ENCODE measurements at places on chromosomes 6 and 20. TPM values are rescaled to one million over a fixed set of nuclear protein-coding genes. Genes with fewer than 3 reads are reported as not detected.
A peak's percentile ranks its signal among the peaks of the same experiment; 100 is the strongest.

DNA sequence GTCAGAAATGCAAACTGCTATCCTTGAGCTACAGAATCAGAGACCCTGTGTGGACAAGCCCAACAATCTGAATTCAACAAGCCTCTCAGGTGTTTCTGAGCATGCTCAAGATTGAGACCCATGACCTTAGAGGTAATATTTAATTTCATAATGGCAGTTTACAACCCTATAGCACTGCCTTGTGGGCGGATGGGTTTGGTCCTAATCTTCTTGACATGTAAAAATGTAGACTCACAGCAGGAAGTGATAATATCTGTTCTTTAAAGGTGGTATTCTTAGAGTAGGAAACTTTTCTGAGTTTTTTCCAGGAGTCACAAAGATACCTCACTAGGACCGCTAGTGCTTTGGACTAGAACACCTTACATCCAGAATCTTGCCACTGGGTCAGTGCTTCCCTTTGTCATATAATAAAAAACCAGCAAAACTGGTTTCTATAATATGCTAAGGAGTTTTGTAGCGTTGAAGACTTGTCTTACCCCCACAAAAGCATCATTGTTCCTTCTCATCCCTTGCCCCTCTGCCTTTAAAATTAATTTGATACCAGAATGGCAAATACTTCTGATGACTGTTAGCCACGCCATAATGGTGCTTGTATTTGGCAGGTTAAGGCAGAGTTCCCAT lies 52.6 kb downstream of the E2F3 start:
- DNase-seq = no peak
- H3K36me3 ChIP-seq = no peaks in the 10 kb centered on the region
- H3K27ac ChIP-seq = no peak overlapping the region

- no peak overlapping the region for H3K4me3 ChIP-seq
- no peaks in the 10 kb centered on the region for H3K27me3 ChIP-seq
- no peak for DNase-seq
- H3K4me1 ChIP-seq = peaks cover 12% of the 10 kb centered on the region
Observed at GRCh38 chr6:17871836-17872235, 115.6 kb downstream of the KIF13A start.

The TFAP2C gene
- under 0.01 TPM for total RNA-seq

- H3K4me3 ChIP-seq = no peak overlapping the region
- no peaks in the 10 kb centered on the region for H3K36me3 ChIP-seq
Observed at GRCh38 chr6:106546691-106547414, 82.4 kb downstream of the RTN4IP1 start.

- H3K27me3 ChIP-seq = peaks cover 6% of the 10 kb centered on the region
- no peak overlapping the region for H3K27ac ChIP-seq
- DNase-seq = no peak
- H3K4me1 ChIP-seq = no peaks in the 10 kb centered on the region
- no peaks in the 10 kb centered on the region for H3K36me3 ChIP-seq
Observed at GRCh38 chr20:48749437-48749836, 78.4 kb downstream of the PREX1 start.

The KHDC1L gene
- not detected for total RNA-seq

DNA sequence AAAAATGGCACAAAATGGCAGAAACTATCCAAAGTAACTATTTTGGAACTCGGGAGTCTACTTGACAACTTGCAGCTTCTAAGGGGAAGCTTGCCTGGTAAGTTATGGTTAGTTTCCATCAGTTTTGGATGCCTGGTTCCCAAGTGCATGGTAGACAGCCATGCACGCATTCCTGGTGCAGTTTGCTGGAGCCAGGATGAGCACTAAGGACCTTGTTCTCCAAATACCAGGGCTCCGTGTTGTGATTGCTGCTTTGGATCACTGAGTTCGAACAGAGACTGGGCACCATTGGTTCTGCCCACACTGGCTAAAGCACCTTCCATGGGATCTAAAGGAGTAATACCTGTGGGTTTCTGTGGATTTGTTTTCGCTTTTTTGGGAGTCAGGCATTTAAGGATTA lies 103.7 kb downstream of the FAM120B start:
- H3K27me3 ChIP-seq = no peaks in the 10 kb centered on the region
- H3K4me3 ChIP-seq = no peak overlapping the region
- no peak overlapping the region for H3K27ac ChIP-seq
- H3K36me3 ChIP-seq = peaks cover 8% of the 10 kb centered on the region
- DNase-seq = no peak

DNA sequence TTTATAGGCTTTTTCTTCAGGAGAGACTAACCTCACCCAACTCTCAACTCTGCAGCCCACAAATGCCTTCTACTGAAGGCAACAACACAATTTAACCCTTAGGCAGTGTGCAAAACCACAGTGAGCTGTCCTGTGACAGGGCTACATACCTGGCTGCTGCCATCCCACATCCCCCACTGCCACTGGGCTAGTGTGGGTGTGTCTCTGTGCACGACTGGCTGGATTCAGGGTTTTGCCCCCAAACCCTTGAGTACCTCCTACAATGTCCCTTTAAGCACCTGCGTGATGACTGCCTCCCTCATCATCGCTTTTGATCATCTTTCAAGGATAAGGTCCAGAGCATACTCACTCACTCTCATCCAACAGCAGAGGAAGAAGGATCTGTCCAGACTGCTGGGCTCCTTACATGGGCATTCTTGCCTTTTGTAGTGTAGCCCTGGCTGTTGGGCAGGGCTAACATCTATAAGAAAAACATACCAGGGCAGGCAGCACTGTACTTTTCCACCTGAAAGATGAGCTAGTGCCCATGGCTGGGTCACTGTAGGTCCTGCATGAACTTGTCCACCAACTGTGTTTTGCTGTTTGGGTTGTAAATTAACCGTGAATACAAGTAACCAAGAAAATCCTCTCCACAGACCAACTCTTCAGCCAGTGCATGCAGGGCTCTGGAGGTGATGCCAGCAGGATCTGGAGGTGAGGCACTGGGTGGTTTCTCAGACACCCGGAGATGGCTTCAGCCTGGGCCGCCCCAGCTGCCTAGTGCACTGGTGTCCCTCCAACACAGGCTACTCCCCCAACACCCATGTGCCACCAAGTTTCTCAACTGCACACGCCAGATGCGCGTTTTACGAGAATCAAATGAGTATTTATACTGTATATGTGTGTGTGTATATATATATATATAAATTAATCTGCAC lies 45.2 kb downstream of the PLCG1 start:
- DNase-seq = no peak
- no peaks in the 10 kb centered on the region for H3K27me3 ChIP-seq
- peaks cover 23% of the 10 kb centered on the region for H3K36me3 ChIP-seq
- H3K4me1 ChIP-seq = peaks cover 14% of the 10 kb centered on the region
- no peak overlapping the region for H3K27ac ChIP-seq

- no peak overlapping the region for H3K27ac ChIP-seq
- DNase-seq = peak; percentile 82
- peaks cover 7% of the 10 kb centered on the region for H3K36me3 ChIP-seq
- no peaks in the 10 kb centered on the region for H3K27me3 ChIP-seq
- H3K4me3 ChIP-seq = no peak overlapping the region
Observed at GRCh38 chr20:19828232-19828631, 70.2 kb downstream of the RIN2 start.

DNA sequence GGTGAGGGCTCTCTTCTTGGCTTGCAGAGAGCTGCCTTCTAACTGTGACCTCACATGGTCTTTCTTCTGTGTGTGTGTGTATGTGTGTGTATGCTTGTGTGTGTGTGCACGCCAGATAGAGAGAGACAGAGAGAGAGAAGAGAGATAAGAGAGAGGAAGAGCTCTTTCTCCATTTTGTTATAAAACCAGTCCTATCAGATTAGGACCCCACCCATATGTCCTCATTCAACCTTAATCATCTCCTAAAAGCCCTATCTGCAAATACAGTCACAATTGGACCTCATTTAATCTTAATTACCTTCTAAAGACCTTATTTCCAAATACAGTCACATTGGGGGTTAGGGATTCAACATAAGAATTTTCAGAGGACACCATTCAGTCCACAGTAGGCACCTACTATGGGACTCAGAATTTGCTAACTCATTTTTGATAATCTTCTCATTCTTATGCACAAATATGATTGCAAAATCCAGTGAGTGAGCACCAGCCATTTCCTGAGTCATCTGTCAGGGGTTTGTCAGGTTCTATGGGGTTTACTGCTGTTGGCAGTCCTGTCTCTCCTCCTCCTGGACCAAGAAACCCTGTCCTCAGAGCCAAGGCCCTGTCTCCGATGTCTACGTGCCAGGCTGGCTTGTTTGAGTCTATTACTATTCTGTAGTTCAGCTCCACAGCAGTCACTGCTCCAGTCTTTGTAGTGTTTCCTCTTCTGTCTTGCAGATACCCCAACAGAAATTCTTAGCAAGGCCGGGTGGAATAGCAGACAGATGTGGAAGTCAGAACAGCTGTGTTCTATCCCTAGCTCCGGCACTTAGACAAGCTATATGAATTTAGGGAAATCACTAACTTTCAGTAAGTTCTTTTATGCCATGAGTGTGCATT lies 59.0 kb upstream of the FAM184A start:
- H3K36me3 ChIP-seq = no peaks in the 10 kb centered on the region
- peak; percentile 21 for DNase-seq
- no peaks in the 10 kb centered on the region for H3K27me3 ChIP-seq
- no peak overlapping the region for H3K4me3 ChIP-seq

GRCh38 chr6:155543166-155543847 lies 87.7 kb upstream of the NOX3 start:
- H3K27ac ChIP-seq = no peak overlapping the region
- no peaks in the 10 kb centered on the region for H3K27me3 ChIP-seq
- H3K36me3 ChIP-seq = no peaks in the 10 kb centered on the region
- no peaks in the 10 kb centered on the region for H3K4me1 ChIP-seq

- no peak within 1 kb of the TSS for H3K27ac ChIP-seq
- DNase-seq = no peak
- no peaks in the 10 kb centered on the region for H3K36me3 ChIP-seq
- H3K4me1 ChIP-seq = 0 out of 2 replicates have a peak, but pooled peaks cover 1% of the 10 kb centered on the region
Observed at GRCh38 chr6:391559-392440, at the start of gene IRF4. TSS of gene IRF4 (plus strand) at chr6:391752. CDS start at chr6:393153, 1,401 bp downstream.

The SEMG1 gene
- not detected for total RNA-seq

GRCh38 chr20:62830821-62831220 lies 14.0 kb downstream of the COL9A3 start:
- no peaks in the 10 kb centered on the region for H3K27me3 ChIP-seq
- no peak overlapping the region for H3K27ac ChIP-seq
- no peak overlapping the region for H3K4me3 ChIP-seq
- peaks cover 3% of the 10 kb centered on the region for H3K4me1 ChIP-seq
- H3K36me3 ChIP-seq = no peaks in the 10 kb centered on the region

- H3K4me1 ChIP-seq = peaks cover 1% of the 10 kb centered on the region
- H3K27ac ChIP-seq = no peak overlapping the region
- H3K36me3 ChIP-seq = no peaks in the 10 kb centered on the region
- peak overlapping the region; percentile 27 for H3K4me3 ChIP-seq
- no peak for DNase-seq
Observed at GRCh38 chr20:44746367-44747165, 901 bp downstream of the KCNK15 start.

DNA sequence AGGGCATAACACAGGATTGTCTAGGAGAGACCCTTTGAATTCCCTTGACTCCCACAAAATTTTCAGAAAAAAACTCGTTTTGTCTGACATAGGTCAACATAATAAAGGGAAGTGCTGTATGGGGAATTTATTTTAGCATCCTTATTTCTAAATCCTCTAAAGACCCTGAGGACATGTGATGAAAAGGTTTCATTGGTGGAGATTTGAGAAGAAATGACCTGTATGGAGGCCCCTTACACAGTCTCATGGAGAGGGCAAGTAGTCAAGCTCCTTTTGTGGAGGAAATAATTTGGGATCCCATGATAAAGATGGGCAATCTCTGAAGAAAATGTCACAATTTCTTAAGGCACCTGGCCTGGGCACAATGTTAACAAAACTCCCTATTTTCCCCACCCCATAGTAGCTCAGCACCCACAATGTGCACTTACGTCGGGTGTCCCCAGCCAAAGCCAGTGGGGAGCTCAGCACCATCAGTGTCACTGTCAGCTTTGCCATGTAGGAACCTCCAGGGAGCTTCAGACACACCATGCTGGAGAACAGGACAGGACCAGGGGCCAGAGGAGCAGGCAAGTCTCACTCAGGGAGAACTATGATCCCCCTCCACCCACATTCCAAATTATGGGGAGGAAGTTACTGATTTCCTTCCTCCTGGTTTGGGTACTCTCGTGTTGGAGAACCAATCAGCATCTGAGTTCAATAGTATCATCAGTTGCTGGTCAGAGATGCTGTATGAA lies at the start of gene HLA-DRB5:
Gene HLA-DRB5, minus strand, starts transcription at position 591 of the 734 bp plus-strand sequence. Its CDS starts 63 bp downstream, at position 528.
- DNase-seq = no peak
- H3K27me3 ChIP-seq = no peaks in the 10 kb centered on the region
- H3K27ac ChIP-seq = no peak within 1 kb of the TSS
- no peak within 1 kb of the TSS for H3K4me3 ChIP-seq

DNA sequence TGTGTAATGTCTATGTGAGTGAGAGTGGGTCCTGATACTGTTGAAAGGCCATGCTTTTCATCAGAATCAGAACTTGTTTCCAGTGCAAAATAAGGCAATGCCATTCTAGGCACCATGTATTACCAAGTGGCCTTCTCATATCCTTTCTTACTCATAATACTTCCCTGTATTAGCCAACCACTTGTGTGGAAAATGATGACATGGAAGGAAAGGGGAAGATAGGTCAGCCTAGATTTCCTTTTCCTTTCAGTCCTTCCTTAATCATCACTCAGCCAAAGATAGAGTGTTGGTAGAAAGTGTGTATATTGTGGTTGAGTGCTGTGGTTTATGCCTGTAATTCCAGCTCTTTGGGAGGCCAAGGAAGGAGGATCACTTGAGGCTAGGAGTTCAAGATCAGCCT lies 158.6 kb upstream of the PREP start:
- DNase-seq = no peak
- H3K4me1 ChIP-seq = no peaks in the 10 kb centered on the region
- H3K27ac ChIP-seq = no peak overlapping the region
- H3K36me3 ChIP-seq = no peaks in the 10 kb centered on the region
- no peak overlapping the region for H3K4me3 ChIP-seq
- H3K27me3 ChIP-seq = no peaks in the 10 kb centered on the region

GRCh38 chr6:140845701-140846100 lies 1287.0 kb upstream of the GJE1 start:
- no peak overlapping the region for H3K4me3 ChIP-seq
- H3K4me1 ChIP-seq = peaks cover 6% of the 10 kb centered on the region
- DNase-seq = no peak
- no peaks in the 10 kb centered on the region for H3K27me3 ChIP-seq
- no peaks in the 10 kb centered on the region for H3K36me3 ChIP-seq
- no peak overlapping the region for H3K27ac ChIP-seq

The CFAP61 gene
- total RNA-seq = under 0.01 TPM

- peak; percentile 20 for DNase-seq
- H3K4me3 ChIP-seq = peak overlapping the region; percentile 64
- H3K36me3 ChIP-seq = peaks cover 9% of the 10 kb centered on the region
- H3K27me3 ChIP-seq = peaks cover 4% of the 10 kb centered on the region
Observed at GRCh38 chr6:109381061-109381746, 1.1 kb downstream of the CD164 start.

DNA sequence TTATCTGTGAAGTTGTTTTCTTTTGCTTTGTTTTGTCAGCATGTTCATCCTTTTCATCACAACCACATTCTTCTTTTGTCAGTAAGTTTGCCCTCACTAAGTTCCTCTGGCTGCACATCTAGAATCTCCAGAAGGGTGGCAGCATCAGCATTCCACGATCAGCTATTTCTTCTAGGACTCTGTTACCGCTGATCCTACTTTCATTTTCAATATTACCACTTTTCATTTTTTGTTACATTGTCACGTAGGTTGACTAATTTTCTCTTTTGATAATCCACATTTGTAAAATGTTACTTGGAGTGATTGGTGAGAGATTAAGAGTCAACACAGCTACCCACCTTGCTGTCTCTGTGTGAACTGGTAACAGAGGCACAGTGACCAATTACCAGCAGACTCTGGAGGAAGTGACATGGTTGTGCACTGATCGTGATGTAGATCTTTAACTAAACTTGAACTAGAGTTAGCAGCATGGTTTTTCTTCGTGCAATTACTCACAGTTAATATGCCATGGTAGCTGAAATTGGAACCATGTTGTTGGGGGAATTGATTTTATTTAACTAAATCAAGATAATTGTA lies 307.9 kb upstream of the SLC35B3 start:
- H3K4me1 ChIP-seq = no peaks in the 10 kb centered on the region
- no peaks in the 10 kb centered on the region for H3K27me3 ChIP-seq
- H3K36me3 ChIP-seq = no peaks in the 10 kb centered on the region

Data from IMR-90 (cell line).